ENCODE measurements at places on chromosomes 16 and 17.

GRCh38 chr17:37502009-37502936 lies 12.6 kb downstream of the DUSP14 start:
- no peak for DNase-seq

GRCh38 chr17:79473876-79474440 lies 136.9 kb downstream of the RBFOX3 start:
- no peak for DNase-seq

DNA sequence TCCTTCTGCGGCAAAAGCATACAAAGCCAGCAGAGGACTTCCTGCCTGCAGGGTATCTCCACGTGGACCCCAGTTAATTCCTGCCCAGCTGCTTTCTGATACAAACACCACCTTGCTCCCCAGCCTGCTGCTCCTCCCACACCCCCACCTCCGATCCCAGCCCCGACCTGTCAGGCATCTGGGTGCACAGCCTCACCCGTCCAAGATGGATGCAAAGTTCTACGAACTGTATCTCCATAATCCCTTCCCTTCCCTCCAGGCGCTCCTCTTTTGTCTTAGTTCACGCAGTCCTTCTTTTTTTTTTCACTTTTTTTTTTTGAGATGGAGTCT lies 15.6 kb upstream of the FOXJ1 start:
- DNase-seq = no peak

- DNase-seq = no peak
Observed at GRCh38 chr17:77107506-77108433, 33.0 kb upstream of the SEC14L1 start.

- DNase-seq = no peak
Observed at GRCh38 chr16:1345087-1345486, 6.6 kb downstream of the TSR3 start.

Measured in AG04449 (cell line).